WTC11 (cell line): ENCODE measurements at places on chromosomes 12 and 14.

DNA sequence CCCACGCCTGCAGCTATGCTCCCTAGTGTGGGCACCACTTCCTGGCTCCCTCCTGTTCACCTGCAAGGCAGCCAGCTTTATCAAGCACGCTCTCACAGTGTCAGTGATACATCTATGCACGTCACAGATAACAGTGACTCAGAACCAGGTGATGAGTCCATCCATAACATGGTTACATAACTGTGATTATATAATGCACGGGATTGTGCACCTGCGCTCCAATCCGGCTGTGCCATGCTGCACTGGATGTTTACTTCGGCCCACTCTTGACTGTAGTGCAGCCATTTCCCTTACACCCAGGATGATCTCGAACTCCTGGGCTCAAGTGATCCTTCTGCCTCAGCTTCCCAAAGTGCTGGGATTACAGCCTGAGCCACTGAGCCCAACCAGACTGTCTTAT lies 38.4 kb upstream of the CEP83 start:
- H3K4me1 ChIP-seq = no peaks in the 10 kb centered on the region
- no peak overlapping the region for H3K27ac ChIP-seq
- H3K4me3 ChIP-seq = no peak overlapping the region
- H3K27me3 ChIP-seq = peaks cover 3% of the 10 kb centered on the region; the same call in 1 of the 2 replicates
- peaks cover 13% of the 10 kb centered on the region for H3K36me3 ChIP-seq

- H3K36me3 ChIP-seq = no peaks in the 10 kb centered on the region
- H3K4me1 ChIP-seq = no peaks in the 10 kb centered on the region; the same call in 1 of the 2 replicates
- no peak overlapping the region for H3K27ac ChIP-seq
- H3K4me3 ChIP-seq = no peak overlapping the region
Observed at GRCh38 chr12:124727264-124727800, 136.3 kb downstream of the SCARB1 start.

- H3K27me3 ChIP-seq = no peaks in the 10 kb centered on the region; the same call in 1 of the 2 replicates
- H3K4me1 ChIP-seq = peaks cover 11% of the 10 kb centered on the region
- no peak within 1 kb of the TSS for H3K27ac ChIP-seq
Observed at GRCh38 chr12:14885718-14886221, at the start of gene MGP. Gene MGP (minus strand): TSS chr12:14885854. CDS start chr12:14885791, 63 bp downstream.

GRCh38 chr12:25194214-25194613 lies 746 bp downstream of the DNAI7 start:
- H3K4me3 ChIP-seq = peak overlapping the region; percentile 93
- H3K36me3 ChIP-seq = no peaks in the 10 kb centered on the region
- no peak for DNase-seq
- peaks cover 11% of the 10 kb centered on the region for H3K4me1 ChIP-seq

DNA sequence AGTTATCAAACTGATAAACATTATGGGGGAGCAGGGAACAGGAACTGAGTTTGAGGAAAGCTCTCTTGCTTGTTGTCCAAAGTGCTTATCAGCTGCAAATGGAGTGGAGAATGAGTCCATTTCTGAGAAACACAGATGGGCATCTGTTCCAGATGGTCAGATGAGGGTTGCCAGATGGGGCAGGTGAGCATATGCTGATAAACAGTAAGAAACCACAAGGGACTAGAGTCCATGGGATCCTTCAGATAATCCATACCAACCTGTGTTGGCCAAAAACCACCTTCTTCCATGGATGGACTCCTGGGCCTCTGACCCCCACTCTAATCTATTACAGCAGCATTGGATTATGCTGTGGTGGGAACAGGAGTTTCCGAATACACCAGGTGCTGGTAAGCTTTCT lies 38.3 kb downstream of the GNS start:
- no peak for DNase-seq
- no peak overlapping the region for H3K27ac ChIP-seq
- H3K36me3 ChIP-seq = peaks cover 31% of the 10 kb centered on the region
- no peaks in the 10 kb centered on the region for H3K4me1 ChIP-seq

GRCh38 chr14:77014004-77014604 lies 14.4 kb downstream of the IRF2BPL start:
- no peak for DNase-seq
- peaks cover 29% of the 10 kb centered on the region for H3K4me1 ChIP-seq
- H3K36me3 ChIP-seq = no peaks in the 10 kb centered on the region
- peak overlapping the region; percentile 67; the same call in 1 of the 2 replicates for H3K27ac ChIP-seq
- H3K4me3 ChIP-seq = no peak overlapping the region
- no peaks in the 10 kb centered on the region for H3K27me3 ChIP-seq

GRCh38 chr12:18428416-18428815 lies 167.1 kb downstream of the PIK3C2G start:
- no peak overlapping the region for H3K27ac ChIP-seq
- peaks cover 24% of the 10 kb centered on the region for H3K4me1 ChIP-seq
- no peak overlapping the region for H3K4me3 ChIP-seq
- H3K36me3 ChIP-seq = no peaks in the 10 kb centered on the region
- no peaks in the 10 kb centered on the region for H3K27me3 ChIP-seq

DNA sequence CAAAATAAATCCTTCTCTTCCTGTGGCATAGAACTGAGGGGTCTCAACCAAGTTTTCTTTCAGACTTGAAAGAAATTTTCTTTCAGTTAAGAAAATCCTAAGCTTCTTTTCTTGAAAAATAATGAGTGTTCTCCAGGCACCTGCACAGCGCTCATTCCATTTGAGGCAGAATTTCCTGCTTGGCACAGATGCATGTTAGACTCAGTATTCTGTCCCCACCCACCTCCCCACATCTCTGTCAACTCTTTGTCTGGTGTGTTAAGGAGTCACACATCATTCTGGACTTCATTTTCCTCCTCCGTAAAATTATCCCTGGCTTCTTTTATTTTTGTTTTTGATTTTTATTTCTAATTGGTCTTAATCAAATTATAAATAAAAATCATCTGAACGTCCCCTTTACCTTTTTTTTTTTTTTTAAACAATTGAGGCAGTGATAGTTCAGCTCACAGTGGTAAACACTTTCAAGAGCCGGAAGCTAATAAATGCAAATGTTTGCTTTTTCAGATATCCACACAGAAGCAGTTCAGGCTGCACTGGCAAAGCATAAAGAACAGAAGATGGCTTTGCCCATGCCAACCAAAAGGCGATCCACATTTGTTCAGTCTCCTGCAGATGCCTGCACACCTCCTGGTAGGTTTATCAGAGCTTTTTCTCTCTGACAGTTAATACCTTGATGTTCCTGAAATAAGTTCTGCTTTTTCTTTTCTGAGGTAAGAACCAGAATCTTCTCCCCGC lies 104.0 kb upstream of the ATF1 start:
- H3K36me3 ChIP-seq = peaks cover 10% of the 10 kb centered on the region; the same call in 1 of the 2 replicates
- no peaks in the 10 kb centered on the region for H3K27me3 ChIP-seq
- no peak overlapping the region for H3K27ac ChIP-seq
- DNase-seq = no peak
- H3K4me3 ChIP-seq = no peak overlapping the region

DNA sequence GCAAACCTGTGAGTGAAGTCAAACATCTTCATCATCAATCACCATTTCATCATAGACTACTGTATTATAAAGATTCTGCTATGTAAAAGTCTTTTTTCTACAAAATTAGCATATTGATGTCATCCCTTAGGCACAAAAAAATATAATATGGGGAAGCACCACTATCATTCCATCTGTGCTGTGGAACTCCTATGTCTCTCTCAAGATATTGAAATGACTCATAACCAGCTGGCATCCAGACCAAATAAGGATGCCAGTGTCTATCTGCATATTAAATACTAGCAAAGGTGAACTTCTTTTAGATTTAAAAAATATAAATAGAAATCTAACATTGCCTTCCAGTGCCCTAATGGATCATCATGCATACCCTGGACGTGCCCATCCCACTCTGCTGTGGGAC lies 17.9 kb upstream of the DCAF5 start:
- H3K27ac ChIP-seq = no peak overlapping the region
- no peak overlapping the region for H3K4me3 ChIP-seq
- H3K27me3 ChIP-seq = peaks cover 2% of the 10 kb centered on the region; the same call in 1 of the 2 replicates
- H3K36me3 ChIP-seq = no peaks in the 10 kb centered on the region
- no peak for DNase-seq

DNA sequence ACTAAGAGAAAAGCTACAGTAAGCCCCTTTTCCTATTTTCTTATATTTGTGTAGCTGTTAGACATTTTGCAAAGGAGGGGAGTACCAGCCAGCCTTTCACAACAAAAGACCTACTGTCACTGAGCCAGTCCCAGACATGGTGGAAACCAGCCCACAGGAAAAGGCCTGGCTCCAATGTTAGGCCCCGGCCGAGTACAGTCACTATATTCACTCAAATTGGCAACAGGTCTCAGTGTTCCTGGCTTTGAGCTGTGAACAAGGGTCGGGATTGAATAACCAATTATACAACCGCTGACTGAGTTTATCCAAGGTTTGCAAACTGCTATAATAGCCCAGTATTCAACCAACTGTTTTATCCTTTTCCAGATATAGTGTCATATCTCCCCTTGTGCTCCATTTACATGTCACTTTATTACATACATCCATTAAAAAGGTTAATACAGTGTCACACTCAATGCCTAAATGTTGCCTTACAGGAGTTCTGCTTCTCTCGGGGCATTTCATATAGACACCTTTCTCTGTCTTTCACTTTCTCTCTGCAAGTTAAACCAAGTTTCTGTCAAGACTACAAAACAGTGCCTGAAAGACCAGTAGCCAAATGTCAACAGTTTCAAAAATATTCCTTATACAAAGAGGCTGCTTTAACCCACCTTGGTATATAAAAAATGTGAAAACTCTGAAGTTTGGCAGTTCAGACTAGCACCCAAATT lies 178.1 kb downstream of the SOX5 start:
- peaks cover 6% of the 10 kb centered on the region for H3K36me3 ChIP-seq
- H3K27ac ChIP-seq = no peak overlapping the region
- H3K4me3 ChIP-seq = no peak overlapping the region
- no peaks in the 10 kb centered on the region for H3K27me3 ChIP-seq
- DNase-seq = no peak

DNA sequence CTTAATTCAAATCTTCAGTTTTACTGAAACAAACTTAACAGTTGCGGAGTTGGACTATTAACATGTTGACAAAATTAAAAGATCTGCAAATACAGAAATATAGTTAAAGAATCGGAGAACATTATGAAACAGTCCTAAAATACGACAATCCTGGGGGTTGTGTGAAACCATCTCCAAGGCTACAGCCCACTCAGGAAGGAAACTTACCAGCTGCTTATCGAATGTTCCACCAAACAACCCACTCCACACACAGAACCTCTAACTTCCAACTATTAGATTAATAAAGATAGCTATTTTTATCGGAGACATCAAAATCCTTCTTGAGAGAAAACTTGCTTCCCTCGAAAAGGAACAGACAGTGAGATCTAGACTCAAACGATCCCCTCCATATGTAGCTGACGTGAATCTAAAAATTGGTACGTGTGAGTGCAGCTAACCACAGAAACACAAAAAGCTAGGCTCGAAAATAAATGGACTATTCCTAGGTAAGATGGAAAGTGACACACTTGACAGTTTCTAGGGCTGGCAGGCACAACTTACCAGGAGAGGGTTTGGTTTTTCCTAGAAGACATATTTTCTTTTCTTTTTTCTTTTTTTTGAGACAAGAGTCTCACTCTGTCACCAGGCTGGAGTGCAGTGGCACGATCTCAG lies 12.9 kb downstream of the VPS37B start:
- H3K4me3 ChIP-seq = no peak overlapping the region
- H3K27ac ChIP-seq = no peak overlapping the region
- peaks cover 25% of the 10 kb centered on the region for H3K4me1 ChIP-seq
- H3K36me3 ChIP-seq = no peaks in the 10 kb centered on the region
- H3K27me3 ChIP-seq = peaks cover 95% of the 10 kb centered on the region

- no peaks in the 10 kb centered on the region for H3K27me3 ChIP-seq
- peaks cover 46% of the 10 kb centered on the region for H3K4me1 ChIP-seq
- no peaks in the 10 kb centered on the region for H3K36me3 ChIP-seq
- H3K27ac ChIP-seq = peak overlapping the region; percentile 80
- no peak for DNase-seq
Observed at GRCh38 chr12:46659032-46659650, 166.7 kb downstream of the SLC38A4 start.

DNA sequence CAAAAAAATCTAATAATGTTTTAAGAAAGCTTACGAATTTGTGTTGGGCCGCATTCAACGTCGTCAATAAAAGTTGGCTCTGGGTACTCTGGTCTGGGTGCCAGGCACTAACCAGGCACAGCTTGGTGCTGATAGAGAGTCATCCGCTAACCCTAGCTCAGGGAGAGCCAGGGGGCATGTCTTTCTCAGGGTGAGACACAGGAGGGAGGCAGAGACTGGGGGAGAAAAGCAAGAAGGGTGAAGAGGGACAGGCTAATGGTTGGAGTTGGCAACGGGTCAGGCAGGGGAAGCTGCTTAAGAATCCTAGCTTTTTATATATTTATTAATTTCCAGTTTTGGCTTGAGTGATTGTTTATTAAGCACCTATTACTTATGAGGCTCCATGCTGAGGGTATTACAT lies 105.0 kb downstream of the CMKLR1 start:
- no peak for DNase-seq
- peaks cover 12% of the 10 kb centered on the region for H3K36me3 ChIP-seq
- H3K4me1 ChIP-seq = peaks cover 32% of the 10 kb centered on the region
- H3K27ac ChIP-seq = no peak overlapping the region
- H3K4me3 ChIP-seq = no peak overlapping the region

- H3K27ac ChIP-seq = no peak overlapping the region
- H3K4me3 ChIP-seq = no peak overlapping the region
- peaks cover 2% of the 10 kb centered on the region; the same call in 1 of the 2 replicates for H3K36me3 ChIP-seq
- no peak for DNase-seq
- H3K27me3 ChIP-seq = peaks cover 5% of the 10 kb centered on the region
Observed at GRCh38 chr12:103470664-103471063, 25.1 kb downstream of the C12orf42 start.

DNA sequence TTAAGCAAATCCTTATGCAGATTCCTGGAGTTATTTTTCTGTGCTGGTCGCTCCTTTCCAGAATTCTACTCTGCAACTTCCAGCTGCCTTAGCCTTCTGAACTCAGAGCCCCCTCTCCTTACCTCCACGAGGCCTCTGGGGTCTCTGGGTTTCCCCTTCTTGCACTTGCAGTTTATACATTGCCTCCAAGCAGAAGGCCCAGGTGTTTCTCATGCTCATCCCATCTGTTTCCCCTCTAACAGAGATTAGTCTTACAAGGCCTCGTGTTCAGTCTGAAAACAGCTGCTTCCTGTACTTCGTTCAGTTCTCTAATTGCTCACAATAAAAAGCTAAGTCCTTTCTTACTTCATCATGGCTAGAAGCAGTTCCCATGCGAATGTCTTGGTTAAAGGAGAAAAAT lies 134.4 kb upstream of the FGD4 start:
- DNase-seq = no peak
- H3K27me3 ChIP-seq = no peaks in the 10 kb centered on the region
- H3K4me1 ChIP-seq = peaks cover 16% of the 10 kb centered on the region
- H3K27ac ChIP-seq = peak overlapping the region; percentile 82

GRCh38 chr12:6193853-6194815 lies 6.1 kb upstream of the CD9 start:
- peaks cover 5% of the 10 kb centered on the region; the same call in 1 of the 2 replicates for H3K27me3 ChIP-seq
- H3K4me1 ChIP-seq = peaks cover 63% of the 10 kb centered on the region
- no peaks in the 10 kb centered on the region for H3K36me3 ChIP-seq
- DNase-seq = peak; percentile 55

GRCh38 chr12:114673169-114673833 lies 10.7 kb downstream of the TBX3 start:
- H3K36me3 ChIP-seq = no peaks in the 10 kb centered on the region
- H3K4me1 ChIP-seq = peaks cover 73% of the 10 kb centered on the region
- H3K27ac ChIP-seq = no peak overlapping the region
- peaks cover 100% of the 10 kb centered on the region for H3K27me3 ChIP-seq
